ENCODE measurements at places on chromosomes 4 and X. TPM values are rescaled to one million over a fixed set of nuclear protein-coding genes. Genes with fewer than 3 reads are reported as not detected.

Gene DRD5
- not detected for total RNA-seq

Gene GUCY2F
- not detected for total RNA-seq

Gene FAAH2
- 3.0 TPM for total RNA-seq

Gene TMPRSS11E
- total RNA-seq: 0.22 TPM

Gene IL13RA1
- total RNA-seq: 0.62 TPM

Gene ATP11C
- total RNA-seq: 20.4 TPM

GRCh38 chrX:8971116-8971515 is 62.8 kb downstream of the FAM9B start:
- no peaks in the 10 kb centered on the region for H3K4me1 ChIP-seq
- H3K36me3 ChIP-seq: no peaks in the 10 kb centered on the region
- no peak overlapping the region for H3K27ac ChIP-seq
- no peak for DNase-seq
- H3K4me3 ChIP-seq: no peak overlapping the region
- H3K27me3 ChIP-seq: no peaks in the 10 kb centered on the region

GRCh38 chr4:119872371-119873016 is 194.2 kb downstream of the MAD2L1 start:
- no peaks in the 10 kb centered on the region for H3K27me3 ChIP-seq
- no peak overlapping the region for H3K27ac ChIP-seq
- DNase-seq: no peak
- no peaks in the 10 kb centered on the region for H3K4me1 ChIP-seq
- no peaks in the 10 kb centered on the region for H3K36me3 ChIP-seq
- H3K4me3 ChIP-seq: no peak overlapping the region

GRCh38 chr4:39044956-39045826 is 13.0 kb upstream of the TMEM156 start:
- H3K4me1 ChIP-seq: peaks cover 43% of the 10 kb centered on the region
- H3K27ac ChIP-seq: peak overlapping the region; percentile 92
- H3K36me3 ChIP-seq: no peaks in the 10 kb centered on the region
- H3K27me3 ChIP-seq: no peaks in the 10 kb centered on the region

DNA sequence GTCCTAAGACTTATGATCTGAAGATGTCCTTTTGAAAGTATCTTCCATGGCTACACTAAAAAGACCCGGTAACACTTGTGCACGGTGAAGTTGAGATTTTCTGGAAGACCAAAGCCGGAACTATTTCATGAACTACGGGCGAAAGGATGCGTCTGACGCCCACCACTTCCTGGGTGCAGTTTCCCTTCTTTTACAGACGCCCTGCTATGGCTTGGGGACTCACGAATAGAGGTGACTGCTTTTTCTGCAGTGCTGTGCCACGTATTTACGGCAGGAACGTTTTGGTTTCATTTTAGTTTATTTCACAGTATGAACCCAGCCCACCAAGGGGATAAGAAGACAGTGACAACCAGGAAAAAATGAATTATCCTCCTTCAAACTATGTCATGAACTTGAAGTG is 180.4 kb downstream of the AFAP1 start:
- no peaks in the 10 kb centered on the region for H3K27me3 ChIP-seq
- peak overlapping the region; percentile 92 for H3K27ac ChIP-seq
- H3K36me3 ChIP-seq: no peaks in the 10 kb centered on the region
- peak overlapping the region; percentile 77 for H3K4me3 ChIP-seq

- H3K27ac ChIP-seq: no peak overlapping the region
- no peaks in the 10 kb centered on the region for H3K36me3 ChIP-seq
- no peaks in the 10 kb centered on the region for H3K27me3 ChIP-seq
- peaks cover 5% of the 10 kb centered on the region for H3K4me1 ChIP-seq
Measured at GRCh38 chr4:8278421-8279287, 9.1 kb downstream of the HTRA3 start.

GRCh38 chr4:89752932-89753598 is 83.9 kb downstream of the SNCA start:
- H3K4me1 ChIP-seq: no peaks in the 10 kb centered on the region
- H3K27me3 ChIP-seq: peaks cover 6% of the 10 kb centered on the region
- no peak for DNase-seq
- H3K27ac ChIP-seq: no peak overlapping the region
- no peaks in the 10 kb centered on the region for H3K36me3 ChIP-seq
- no peak overlapping the region for H3K4me3 ChIP-seq

DNA sequence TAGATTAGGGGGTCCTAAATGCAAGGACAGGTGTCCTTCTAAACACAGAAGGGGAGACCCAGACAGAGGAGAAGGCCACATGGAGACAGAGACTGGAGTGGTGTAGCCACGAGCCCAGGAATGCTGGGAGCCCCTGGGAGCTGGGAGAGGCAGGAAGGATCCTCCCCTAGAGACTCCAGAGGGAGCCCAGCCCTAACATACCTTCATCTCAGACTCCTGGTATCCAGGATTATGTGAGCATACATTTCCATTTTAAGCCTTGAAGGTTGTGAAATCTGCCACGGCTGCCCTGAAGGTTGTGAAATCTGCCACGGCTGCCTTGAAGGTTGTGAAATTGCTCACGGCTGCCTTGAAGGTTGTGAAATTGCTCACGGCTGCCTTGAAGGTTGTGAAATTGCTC is 148.4 kb downstream of the ASMT start:
- no peak for DNase-seq
- no peak overlapping the region for H3K4me3 ChIP-seq
- H3K27me3 ChIP-seq: no peaks in the 10 kb centered on the region
- H3K27ac ChIP-seq: no peak overlapping the region

DNA sequence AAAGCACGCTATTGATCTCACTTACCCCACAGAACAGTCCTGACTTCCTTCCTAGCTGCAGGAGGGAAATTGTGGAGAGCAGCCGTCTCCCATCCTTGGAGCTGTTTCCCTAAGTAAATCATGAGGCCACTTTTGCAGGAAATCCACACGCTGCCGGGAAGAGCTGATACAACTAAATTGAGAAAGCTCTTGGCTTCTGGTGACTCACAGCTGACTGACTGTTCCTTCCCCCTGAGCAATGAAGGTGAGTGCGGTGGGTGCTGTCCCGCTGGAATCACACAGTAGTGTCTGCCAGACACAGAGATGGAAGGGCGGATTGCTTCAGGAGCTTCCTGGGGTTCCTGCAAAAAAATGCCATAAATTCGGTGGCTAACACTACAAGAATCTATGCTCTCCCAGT is 268.9 kb downstream of the ASMT start:
- peaks cover 2% of the 10 kb centered on the region for H3K27me3 ChIP-seq
- DNase-seq: no peak
- H3K4me3 ChIP-seq: no peak overlapping the region
- H3K36me3 ChIP-seq: no peaks in the 10 kb centered on the region

DNA sequence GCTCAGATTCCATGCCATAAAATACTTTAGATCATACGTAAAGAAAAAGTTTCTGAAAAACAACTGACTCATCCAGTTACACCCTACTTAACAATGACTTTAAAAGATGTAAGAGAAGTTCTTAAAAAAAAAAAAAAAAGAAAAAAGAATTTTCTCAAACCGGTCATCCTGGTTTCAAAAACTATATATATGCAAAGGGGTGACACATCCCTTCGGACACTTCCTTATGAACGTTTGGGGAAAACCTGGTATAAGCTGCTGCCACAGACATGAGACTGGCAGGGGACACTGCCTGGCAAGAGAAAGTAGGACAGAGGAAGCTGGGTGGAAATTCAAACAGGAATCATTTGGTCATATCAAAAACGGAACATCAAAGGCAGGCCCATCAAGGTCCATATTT is 81.2 kb upstream of the PRSS48 start:
- H3K36me3 ChIP-seq: no peaks in the 10 kb centered on the region
- H3K27me3 ChIP-seq: peaks cover 4% of the 10 kb centered on the region
- H3K27ac ChIP-seq: no peak overlapping the region
- H3K4me3 ChIP-seq: no peak overlapping the region
- no peak for DNase-seq

GRCh38 chr4:174317531-174317930 is 33.8 kb downstream of the CEP44 start:
- H3K27me3 ChIP-seq: no peaks in the 10 kb centered on the region
- no peak overlapping the region for H3K4me3 ChIP-seq
- H3K27ac ChIP-seq: no peak overlapping the region
- peaks cover 4% of the 10 kb centered on the region for H3K4me1 ChIP-seq

DNA sequence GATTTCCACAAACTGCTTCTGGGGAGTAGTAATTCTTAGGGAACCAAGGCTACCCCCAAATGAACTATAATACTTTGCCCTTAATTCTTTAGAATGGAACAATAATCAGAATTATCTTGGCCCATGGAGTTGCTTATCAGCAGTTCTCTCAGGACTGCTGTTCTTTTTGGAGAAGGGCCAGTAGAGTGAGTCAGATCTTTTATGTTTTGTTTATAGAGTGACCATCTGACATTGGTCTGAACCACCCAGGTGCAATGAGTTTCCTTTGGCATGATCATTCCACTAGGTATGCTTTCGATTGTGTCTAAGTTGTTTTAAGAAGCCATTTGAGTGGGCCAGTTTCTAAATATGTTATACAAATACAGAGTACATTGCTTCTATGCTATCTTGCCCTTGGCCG is 31.8 kb downstream of the PRRG1 start:
- no peak for DNase-seq
- no peak overlapping the region for H3K4me3 ChIP-seq
- H3K36me3 ChIP-seq: no peaks in the 10 kb centered on the region
- H3K27ac ChIP-seq: no peak overlapping the region
- H3K27me3 ChIP-seq: no peaks in the 10 kb centered on the region
- no peaks in the 10 kb centered on the region for H3K4me1 ChIP-seq

DNA sequence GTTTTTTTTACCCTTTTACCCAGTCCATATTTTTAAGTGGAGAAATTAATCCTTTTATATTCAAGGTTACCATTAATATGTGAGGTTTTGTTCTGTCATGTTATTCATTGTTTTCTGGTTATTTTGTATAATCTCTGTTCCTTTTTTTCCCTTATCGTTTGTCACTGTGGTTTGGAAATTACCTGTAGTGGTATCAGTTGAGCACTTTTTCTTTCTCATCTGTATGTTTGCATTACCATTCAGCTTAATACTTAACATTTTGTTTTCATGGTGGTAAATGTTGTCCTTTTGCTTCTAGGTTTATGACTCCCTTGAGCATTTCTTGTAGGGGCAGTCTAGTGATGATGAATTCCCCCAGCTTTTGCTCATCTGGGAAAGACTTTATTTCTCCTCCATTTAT is 6.6 kb downstream of the ETDC start:
- no peaks in the 10 kb centered on the region for H3K27me3 ChIP-seq
- no peak overlapping the region for H3K27ac ChIP-seq
- peaks cover 30% of the 10 kb centered on the region for H3K36me3 ChIP-seq
- DNase-seq: no peak
- H3K4me1 ChIP-seq: no peaks in the 10 kb centered on the region

DNA sequence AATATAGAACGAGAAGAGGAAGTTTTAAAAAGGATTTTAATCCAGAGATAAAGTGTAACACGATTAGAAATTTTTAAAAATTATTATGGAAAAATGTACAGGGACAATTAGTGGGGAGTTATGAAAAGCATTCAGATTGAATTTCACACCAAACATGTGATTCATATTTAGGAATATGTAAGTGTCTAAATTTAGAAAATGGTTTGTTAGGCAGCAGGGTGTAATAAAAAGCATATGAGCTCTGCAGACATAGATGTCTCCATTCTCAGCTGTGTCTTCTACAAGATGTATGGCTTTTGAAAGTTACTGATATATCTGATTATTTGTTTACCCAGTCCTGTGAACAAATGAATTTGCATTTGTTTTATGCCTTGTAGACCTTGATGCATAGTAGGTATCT is 638.9 kb upstream of the AGA start:
- no peak for DNase-seq
- H3K27me3 ChIP-seq: no peaks in the 10 kb centered on the region
- H3K4me1 ChIP-seq: no peaks in the 10 kb centered on the region
- H3K4me3 ChIP-seq: no peak overlapping the region
- no peak overlapping the region for H3K27ac ChIP-seq

DNA sequence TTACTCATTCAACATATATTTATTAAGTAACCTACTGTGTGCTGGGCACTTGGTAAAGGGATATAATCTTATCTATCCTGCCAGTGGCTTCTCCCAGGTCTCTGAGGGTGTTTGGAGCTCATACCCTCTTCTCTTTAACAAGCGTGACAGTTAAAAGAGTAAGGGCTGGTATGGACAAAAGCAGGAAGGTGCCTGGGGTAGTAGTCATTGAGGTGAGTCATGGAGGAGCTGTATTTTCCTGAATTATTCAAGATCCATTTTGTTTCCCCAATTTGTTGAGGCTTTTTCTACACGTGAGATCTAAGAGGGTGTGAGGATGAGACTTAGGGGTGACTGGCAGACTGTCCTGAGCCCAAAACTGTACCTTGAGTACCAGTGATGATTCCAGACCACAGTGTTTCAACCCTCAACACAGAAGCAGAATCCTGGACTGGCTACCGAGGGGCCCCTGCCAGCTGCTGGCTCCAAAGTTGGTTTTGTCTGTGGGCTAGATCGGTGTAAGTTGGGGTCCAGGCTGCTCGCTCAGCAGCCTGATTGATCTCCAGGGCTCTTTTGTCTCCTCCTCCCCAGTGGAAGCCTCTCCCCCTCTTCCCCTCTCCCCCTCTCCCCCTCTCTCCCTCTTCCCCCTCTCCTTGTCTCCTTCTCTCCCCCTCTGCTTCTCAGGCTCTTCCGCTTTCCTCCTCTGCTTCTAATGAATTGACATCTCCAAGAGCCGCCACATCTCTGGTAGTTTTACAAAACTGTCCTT is at the start of gene DRP2:
Gene DRP2 (plus strand): TSS at position 671 of the 748 bp plus-strand sequence. CDS start 11,862 bp downstream, outside the sequence.
- H3K36me3 ChIP-seq: no peaks in the 10 kb centered on the region
- peaks cover 6% of the 10 kb centered on the region for H3K27me3 ChIP-seq
- DNase-seq: no peak

DNA sequence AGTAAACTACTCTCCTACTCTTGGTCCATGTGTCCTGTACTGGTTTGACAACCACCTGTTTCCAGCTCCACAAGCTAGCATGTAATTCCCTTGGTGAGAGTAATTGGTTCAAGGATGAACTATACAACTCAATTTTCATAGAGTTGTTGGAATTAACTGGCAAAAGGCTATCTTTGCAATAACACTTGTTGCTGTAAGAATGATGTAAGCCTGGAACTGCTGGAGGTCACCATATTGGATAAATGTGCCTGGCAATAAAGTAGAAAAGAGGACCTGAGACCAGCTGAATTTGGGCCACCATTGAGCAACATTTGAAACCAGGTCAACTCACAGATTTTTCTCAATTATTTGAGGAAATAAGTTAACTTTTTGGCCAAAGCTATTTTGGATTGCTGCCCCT is 175.5 kb downstream of the CAMK2D start:
- DNase-seq: no peak
- H3K4me3 ChIP-seq: no peak overlapping the region
- no peak overlapping the region for H3K27ac ChIP-seq
- peaks cover 21% of the 10 kb centered on the region for H3K36me3 ChIP-seq
- peaks cover 13% of the 10 kb centered on the region for H3K4me1 ChIP-seq

DNA sequence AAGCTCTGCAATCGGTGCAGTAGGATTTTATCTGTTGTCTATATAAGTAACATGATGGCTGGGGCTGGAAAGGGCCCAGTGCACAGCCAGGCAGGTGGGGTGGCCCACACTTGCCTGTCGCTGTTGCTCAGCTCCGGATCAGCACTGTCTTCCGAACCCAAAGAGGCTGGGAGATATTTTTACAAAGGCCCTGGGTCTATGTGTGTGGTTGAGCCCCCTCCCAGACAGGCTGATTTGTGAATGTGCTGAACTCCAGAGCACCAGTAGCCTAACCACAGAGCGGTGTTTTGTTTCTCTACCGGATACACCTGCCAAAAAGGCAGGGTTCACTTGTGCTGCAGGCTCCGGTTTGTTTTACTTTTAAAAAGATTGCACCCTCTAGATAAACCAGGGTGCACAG is 33.5 kb upstream of the CHRNA9 start:
- peak overlapping the region; percentile 95 for H3K27ac ChIP-seq
- H3K4me3 ChIP-seq: peak overlapping the region; percentile 82
- H3K36me3 ChIP-seq: peaks cover 10% of the 10 kb centered on the region
- H3K27me3 ChIP-seq: no peaks in the 10 kb centered on the region
- H3K4me1 ChIP-seq: peaks cover 69% of the 10 kb centered on the region
- peak; percentile 66 for DNase-seq
